ENCODE measurements at places on chromosomes 2 and 18.
A peak's percentile ranks its signal among the peaks of the same experiment; 100 is the strongest.

DNA sequence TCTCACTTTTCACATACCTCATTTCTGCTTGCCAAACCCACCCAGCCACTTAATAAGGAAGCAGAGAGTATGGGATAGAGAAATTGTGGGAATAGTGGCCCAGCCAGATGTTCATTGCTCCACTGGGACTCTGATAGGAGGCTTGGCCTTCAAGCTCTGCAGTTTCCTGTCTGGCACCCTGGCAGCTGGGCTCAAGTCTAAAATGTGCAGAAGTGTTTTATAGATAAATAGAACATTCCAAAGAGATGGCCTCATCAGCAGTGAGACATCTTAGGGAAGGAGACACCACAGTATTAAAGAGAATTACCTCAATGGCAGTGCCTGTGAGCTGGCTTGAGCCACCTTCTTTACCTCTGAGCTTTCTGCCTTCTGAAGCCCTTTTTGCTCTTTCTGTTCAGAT lies 24.7 kb downstream of the COPS7B start:
- no peak for DNase-seq

GRCh38 chr18:58896734-58897508 lies 32.2 kb downstream of the ZNF532 start:
- no peak for DNase-seq

DNA sequence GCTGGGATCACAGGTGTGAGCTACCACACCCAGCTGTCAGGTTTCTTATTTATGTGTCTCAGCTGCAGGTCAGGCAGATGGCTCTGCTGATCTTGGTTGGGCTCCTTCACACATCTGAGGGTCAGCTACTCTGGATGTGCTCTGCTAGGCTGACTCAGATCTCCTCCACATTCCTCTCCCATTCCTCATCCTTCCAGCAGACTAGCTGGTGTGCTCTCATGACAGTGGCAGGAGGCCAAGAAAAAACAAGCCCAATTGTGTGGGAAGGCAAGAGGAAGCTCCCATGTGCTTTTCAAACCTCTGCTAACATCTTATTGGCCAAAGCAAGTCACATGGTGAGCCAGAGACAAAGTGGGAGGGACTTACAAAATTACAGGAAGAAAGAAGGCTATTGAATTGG lies 11.7 kb upstream of the MSH6 start:
- DNase-seq, result no peak

DNA sequence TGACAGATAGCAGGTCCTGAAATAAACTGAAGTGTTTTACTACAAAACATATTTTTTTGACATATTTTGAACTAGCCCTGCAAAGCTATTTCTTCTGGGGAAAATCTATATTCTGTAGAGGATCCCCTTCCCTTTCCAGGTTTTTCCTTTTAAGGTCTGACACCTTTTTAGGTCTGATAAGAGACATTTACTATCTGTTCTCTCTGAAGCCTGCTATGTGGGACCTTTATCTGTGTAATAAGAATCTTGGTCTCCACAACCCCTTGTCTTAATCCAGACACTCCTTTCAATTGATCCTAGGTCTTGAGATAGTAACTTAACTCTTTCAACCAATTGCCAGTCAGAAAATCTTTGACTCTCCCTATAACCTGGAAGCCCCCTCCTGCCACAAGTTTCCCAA lies 5.5 kb upstream of the PDK1 start:
- no peak for DNase-seq

GRCh38 chr18:60020107-60020925 lies 120.5 kb downstream of the PMAIP1 start:
- DNase-seq, result no peak

- no peak for DNase-seq
Measured at GRCh38 chr2:169771021-169771420, 27.6 kb upstream of the SSB start.

- no peak for DNase-seq
Measured at GRCh38 chr18:23137097-23137635, 1.9 kb downstream of the CABLES1 start.

DNA sequence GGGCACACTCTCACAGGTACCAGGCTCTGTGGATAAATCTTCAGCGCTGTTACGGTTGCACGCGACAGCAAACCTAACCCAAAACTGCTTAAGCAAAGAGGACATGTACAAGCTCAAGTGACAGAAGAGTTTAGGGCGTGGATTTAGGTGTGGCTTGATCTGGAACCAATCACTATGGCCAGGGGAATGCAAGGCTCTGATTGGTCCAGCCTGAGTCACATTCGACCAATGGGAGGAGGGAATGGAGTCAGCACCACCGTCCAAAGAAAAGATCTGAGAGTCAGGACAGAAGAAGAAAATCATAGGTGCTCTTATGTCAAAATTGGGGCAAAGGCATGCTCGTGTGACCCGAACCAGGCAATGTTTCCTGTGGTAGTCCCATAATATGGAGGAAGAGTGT lies 139.0 kb downstream of the TRIM43 start:
- no peak for DNase-seq

DNA sequence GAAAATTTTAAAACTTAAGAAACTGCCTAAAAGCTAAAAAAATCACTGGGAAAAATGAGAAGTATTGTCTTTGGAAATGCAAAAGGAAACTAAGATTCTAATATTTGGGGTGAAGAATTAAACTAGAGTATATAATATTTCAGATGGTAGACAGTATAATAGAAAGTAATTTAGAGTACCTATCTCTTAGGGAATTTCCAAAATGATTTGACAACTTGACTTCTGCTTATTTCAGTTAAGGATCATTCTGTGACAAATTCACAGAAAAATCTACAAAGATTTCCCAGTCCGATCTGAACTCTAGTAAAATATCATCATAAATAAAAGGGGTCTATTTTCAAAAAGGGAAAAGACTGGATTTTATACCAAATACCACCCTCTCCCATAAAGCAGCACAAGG lies 99.6 kb downstream of the ATAD2B start:
- DNase-seq, result no peak

DNA sequence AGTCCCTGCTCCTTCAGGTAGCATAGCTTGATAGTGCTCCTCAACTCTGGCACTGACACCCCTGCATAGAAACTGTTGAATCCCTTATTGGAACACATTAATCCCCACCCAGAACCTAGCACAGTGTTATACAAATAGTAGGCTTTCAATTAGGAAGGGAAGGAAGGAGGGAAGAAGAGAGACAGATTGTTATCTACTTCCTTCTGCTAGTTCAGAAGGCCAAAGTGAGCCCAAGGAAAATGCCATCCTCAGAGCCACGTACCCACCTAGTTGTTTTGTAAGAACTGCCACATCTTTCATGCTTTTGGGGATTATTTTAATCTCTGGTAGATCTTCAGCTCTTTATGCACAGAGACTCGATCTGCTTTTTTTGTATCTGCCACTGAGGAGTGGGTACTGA lies 75.1 kb downstream of the CLHC1 start:
- no peak for DNase-seq

DNA sequence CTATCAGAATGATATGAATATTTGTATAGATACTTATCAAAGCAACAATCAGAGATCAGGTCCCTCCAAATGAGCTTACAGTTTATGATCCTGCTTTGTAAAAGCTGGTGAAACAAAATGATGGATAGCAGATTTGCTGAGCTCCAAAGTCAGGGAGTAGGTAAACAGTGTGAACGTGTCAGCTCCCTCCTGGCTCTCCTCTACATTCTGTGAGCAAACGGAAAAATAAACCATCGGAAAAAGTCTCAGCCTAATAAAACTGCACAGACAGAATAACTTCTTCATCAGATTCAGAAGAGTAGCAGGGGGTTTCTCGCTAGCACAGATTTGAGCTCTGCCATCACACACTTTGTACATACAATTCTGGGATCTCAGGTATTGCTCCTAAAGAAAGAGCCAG lies 51.3 kb downstream of the BCL11A start:
- no peak for DNase-seq

DNA sequence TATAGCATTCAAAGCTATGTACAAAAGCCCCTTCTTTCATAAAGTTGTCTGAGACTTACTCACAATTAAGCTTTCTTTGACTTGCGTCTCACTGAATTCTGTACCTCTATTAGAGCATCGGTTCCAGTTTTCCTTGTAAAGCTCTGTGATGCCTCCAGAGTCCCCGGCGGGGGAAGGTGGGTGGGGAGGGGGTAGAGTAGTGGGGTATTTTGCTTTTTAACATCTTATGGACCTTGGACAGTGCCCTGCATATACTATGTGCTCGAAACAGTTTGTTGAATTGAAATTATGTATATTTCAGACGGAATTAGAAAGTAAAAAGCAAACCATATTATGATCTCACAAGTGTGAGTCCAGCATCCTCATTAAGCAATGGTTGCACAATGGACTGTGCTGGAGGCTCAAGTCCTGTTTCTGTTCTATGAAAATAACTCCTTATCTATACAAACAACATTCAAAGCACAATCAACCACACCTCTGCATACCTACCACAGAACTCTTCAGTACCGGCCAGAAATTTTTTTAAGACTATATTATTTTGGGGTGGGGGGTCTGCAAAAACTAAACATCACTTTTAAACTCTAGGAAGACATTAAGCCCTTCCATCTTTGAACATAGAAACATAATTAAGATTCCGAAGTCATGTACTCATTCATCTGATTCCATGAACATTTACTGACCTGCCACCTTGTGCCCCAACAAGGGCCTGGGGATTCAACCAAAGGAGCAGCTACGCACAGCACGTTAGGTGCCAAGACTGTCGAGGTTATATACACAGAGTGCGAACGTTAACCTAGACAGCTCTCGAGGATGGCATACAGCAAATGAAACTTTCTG lies 908 bp downstream of the STAT1 start:
- no peak for DNase-seq

DNA sequence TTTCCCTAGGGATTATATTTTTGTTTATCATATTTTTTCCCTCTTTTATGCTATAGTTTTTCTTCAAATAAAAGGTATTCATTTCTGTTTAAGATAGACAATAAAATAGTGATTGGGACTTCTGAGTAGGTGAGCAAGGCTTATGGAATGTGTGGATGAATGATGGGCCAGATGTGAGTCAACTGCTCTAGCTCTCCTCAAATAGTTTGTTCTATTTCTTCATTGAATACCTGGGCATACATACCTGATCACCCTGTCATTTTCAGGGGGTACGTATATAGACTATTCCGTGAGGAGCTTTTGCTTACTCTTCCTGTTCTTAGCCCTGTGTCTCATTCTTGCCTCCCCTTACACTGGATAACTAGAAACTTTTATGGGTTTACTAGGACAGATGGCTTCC lies 41.9 kb downstream of the BABAM2 start:
- no peak for DNase-seq

GRCh38 chr2:103880081-103880834 lies 973.7 kb upstream of the POU3F3 start:
- DNase-seq, result no peak

- peak; percentile 92 for DNase-seq
Measured at GRCh38 chr2:202033317-202034248, at the start of gene FZD7. TSS of gene FZD7 (plus strand) at chr2:202033855. CDS start at chr2:202034648, 793 bp downstream.

DNA sequence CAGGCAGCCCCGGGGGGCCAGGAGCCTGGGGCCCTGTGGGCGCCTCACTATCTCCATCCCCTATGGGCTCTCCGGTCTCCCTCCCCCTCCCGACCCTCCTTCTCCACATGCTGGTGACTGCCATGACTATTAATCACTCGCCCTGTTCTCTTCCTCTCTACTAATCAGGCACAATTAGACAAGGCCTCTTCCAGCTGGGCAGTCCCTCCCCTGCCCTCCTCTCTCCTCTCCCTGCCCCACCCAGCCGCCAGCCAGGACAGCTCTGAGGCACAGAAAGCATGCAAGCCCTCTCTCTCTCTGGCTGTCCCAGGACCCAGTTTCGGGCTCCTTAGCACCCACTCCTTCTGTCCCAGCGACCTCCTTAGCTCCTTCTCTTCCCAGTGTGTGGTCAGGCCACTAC lies 5.8 kb downstream of the ASIC4 start:
- no peak for DNase-seq

- no peak for DNase-seq
Measured at GRCh38 chr18:51582551-51582950, 385.1 kb upstream of the MEX3C start.

GRCh38 chr2:85717308-85718008 lies 23.3 kb downstream of the GNLY start:
- DNase-seq, result no peak

- no peak for DNase-seq
Measured at GRCh38 chr2:213161759-213162515, 10.5 kb upstream of the IKZF2 start.

DNA sequence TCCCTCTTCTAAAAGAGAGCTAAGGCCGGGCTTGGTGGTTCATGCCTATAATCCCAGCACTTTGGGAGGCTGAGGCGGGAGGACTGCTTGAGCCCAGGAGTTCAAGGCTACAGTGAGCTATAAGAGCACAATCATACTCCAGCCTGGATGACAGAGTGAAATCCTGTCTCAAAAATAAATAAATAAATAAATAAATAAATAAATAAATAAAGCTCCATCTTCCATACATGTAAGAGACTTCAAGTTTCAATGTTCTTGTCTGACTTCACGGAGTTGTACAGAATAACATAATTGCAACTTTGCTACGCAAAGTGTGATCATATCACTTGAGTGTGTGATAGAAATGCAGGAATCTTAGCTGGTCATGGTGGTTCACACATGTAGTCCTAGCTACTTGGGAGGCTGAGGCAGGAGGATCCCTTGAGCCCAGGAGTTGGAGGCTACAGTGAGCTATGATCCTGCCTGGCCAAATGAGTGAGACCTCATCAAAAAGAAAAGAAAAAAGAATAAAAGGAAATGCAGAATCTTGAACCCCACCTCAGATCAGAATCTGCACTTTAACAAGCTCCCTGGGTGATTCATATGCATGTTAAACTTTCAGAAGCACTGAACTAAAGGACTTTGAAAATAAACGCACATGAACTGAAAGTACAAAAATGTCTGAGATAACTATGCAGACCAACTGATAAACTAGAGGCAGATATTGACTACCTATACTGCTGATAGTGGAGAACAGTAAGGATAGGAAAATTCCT lies 123.7 kb upstream of the SP3 start:
- DNase-seq, result no peak

GRCh38 chr2:182870227-182870626 lies 3.8 kb upstream of the FRZB start:
- DNase-seq, result no peak

DNA sequence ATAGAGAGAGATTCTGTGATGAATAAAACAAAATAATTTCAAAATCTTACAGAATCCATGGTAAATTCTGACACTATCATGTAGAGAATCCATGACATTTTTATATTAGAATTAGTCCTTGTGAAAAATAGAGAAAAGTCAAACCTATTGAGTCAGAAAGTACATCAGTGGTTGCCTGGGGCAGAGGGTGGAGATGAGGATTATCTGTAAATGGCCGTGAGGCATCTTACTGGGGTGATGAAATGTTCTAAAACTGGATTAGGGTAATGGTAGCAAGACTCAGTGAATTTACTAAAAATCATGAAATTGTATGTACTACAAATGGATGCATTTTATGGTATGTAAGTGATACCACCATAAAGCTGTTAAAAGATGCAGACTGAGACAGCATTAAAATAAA lies 323.1 kb downstream of the SLC8A1 start:
- DNase-seq, result no peak

GRCh38 chr2:35410431-35411061 lies 945.0 kb upstream of the CRIM1 start:
- peak; percentile 37 for DNase-seq

- no peak for DNase-seq
Measured at GRCh38 chr2:240460781-240461431, 25.4 kb downstream of the GPC1 start.
